Thymus (tissue), 14 donors: ENCODE measurements at places on chromosomes 3 and 15. TPM values are rescaled to one million over a fixed set of nuclear protein-coding genes. Genes with fewer than 3 reads are reported as not detected.

SLC41A3 gene
- 31.3 TPM for total RNA-seq

KLHL6 gene
- 20.9 TPM for total RNA-seq

ACP3 gene
- 2.8 TPM for total RNA-seq

GOLGA8G gene
- total RNA-seq: under 0.01 TPM

TIMP4 gene
- 0.66 TPM for total RNA-seq
